ENCODE measurements at places on chromosomes 4 and X. TPM values are rescaled to one million over a fixed set of nuclear protein-coding genes. Genes with fewer than 3 reads are reported as not detected.

Gene IL1RAPL2
- not detected for total RNA-seq

Gene SLC2A9
- total RNA-seq, result 4.6 TPM

GRCh38 chr4:915041-915474, 17.1 kb downstream of the GAK start:
- peak; percentile 25 for DNase-seq

Gene BTK
- 1.5 TPM for total RNA-seq

- DNase-seq, result no peak
Measured at GRCh38 chr4:14524276-14524675, 478.0 kb upstream of the CPEB2 start.

GRCh38 chr4:168174308-168174707, 82.0 kb downstream of the ANXA10 start:
- no peak for DNase-seq

DNA sequence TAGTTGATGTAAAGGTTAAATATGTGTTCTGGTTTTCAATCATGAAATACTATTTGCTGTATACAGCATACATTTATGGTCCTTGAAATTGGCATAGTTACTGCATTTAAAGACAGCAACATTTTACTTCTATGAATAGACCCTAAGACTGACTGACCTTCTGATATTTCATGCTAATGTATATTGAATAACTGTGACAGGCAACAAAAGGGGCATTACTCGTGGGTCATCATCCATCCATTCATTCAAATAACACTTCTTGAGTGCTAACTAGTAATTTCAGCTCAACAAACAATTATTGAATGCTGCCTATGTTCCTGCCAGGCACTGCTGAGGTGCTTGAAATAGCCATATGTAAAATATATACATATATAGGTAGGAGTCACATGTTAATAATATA, 92.8 kb upstream of the ADAMTS3 start:
- DNase-seq, result no peak

GRCh38 chrX:153739754-153740486, 15.3 kb downstream of the ABCD1 start:
- no peak for DNase-seq

All from lower leg skin (tissue), 4 donors.